Brain microvascular endothelial cell (primary cell): ENCODE measurements at places on chromosomes 7 and 10.

- no peak for DNase-seq
These were observed 29.1 kb downstream of the LRRC18 start for GRCh38 chr10:48910548-48910947.

GRCh38 chr10:125084614-125085257, 75.6 kb downstream of the CTBP2 start:
- DNase-seq, result no peak

- peak; percentile 30 for DNase-seq
These were observed 27.6 kb downstream of the AMZ1 start for GRCh38 chr7:2715341-2716231.

- peak; percentile 48 for DNase-seq
These were observed 61.8 kb downstream of the INHBA start for GRCh38 chr7:41641011-41641664.

DNA sequence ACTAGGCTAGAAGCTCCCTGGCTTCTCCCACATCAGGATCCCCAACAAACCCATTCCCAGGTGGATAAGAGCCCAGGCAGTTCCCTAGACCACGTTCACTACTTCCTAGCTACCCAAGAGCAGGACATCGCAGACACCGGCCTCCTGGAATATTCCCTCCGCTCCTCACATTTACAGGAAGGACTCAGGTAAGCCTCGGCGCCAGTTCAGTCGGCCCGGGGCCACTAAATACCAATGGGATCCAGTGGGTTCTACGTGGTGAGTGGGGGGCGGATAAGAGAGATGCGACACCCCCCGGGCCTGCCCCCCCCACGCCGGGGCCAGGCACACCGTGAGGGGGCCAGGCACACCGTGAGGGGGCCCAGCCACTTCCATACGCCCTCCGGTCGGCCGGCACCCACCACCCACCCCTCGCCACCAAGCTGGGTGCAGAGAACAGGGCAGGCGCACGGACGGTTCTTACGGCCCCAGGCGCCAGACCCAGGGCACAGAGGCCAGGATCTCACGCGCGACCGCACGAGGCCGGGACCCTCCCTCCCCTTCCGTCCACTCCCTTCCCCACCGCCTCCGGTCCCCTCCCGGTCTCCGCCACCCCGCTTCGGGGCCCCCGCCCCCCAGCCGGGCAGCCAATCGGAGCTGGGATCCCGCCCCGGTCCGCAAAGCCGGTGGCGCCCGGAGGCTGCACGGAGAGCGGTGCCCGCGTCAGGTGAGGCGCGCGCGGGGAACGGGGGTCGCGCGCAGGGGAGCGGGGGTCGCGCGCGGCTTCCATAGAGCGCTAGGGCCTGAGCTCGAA, at the start of gene BLVRA:
TSS of gene BLVRA (plus strand) at position 652 of the 793 bp plus-strand sequence. CDS start 12,479 bp downstream, outside the sequence.
- DNase-seq, result no peak

GRCh38 chr7:22546769-22547168, 46.8 kb upstream of the STEAP1B start:
- DNase-seq, result no peak

- DNase-seq, result no peak
These were observed 1.6 kb downstream of the KNDC1 start for GRCh38 chr10:133161486-133162109.

DNA sequence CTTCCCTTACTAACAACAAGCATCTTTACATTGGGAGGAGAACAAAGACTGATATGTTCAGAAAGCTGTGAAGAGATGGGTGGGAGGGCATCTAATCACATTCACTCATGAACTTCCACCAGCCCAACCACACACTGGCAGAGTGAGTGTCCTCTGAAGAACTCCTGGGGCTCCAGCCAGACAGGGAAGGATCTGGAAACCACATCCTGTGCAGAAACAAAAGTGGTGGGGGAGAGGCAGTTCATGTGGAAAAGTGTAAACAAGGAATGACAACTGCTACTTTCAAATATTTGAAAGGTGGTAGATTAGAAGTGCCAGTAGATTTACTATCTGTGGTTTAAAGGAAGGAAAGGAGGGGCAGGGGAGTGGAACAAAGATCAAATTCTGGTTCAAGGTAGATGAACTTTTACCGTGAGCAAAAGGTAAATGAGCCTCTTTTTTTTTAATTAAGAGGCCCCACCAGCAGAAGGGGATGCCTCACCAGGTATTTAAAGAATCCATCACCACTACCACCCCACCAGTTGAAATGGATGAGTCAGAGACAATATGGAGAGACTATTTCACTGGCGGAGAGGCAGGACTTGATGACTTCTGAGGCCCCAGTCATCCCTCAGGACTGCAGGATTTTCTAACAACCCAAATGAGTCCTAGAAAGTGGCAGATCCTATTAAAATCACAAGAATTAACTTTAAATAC, 34.5 kb downstream of the GOT1 start:
- peak; percentile 60 for DNase-seq

DNA sequence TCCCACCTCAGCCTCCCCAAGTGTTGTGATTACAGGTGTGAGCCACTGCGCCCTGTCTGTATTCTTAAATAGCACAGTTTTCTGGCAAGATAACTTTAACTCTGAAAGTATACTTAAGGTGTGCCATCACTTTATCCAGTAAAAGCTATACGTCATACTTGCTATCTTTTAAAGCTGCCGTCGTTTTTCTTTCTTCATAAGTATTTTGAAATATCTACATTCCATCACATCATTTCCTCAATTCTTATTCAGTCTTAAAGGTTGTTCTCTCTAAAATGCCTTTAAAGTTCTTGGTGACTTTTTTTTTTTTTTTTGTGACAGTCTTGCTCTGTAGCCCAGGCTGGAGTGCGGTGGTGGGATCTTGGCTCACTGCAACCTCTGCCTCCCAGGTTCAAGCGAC, 34.7 kb downstream of the PTPN12 start:
- no peak for DNase-seq

GRCh38 chr10:11223507-11224140, 206.0 kb downstream of the CELF2 start:
- no peak for DNase-seq

GRCh38 chr7:40888499-40888898, 753.7 kb downstream of the SUGCT start:
- no peak for DNase-seq

- no peak for DNase-seq
These were observed 357.0 kb downstream of the THSD7A start for GRCh38 chr7:11474902-11475585.

DNA sequence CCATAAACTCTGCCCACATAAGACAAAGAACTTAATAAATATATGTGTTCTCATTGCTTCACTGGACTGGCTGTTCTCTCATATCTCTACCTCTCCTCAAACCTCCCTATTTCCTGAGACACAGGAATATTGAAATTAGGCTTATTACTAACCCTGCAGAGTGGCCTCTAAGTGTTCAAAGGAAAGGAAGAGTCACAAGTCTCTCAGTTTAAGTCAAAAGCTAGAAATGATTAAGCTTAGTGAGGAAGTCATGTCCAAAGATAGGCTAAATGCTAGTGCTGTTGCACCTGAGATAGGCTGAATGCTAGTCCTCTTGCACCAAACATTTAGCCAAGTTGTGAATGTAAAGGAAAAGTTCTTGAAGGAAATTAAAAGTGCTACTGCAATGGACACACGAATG, 41.1 kb downstream of the GNAI1 start:
- DNase-seq, result no peak

- no peak for DNase-seq
These were observed 83.9 kb downstream of the DNAJB9 start for GRCh38 chr7:108653526-108653925.

GRCh38 chr7:90425376-90425775, 22.1 kb downstream of the CLDN12 start:
- no peak for DNase-seq

GRCh38 chr10:79436066-79436849, 9.2 kb downstream of the ZCCHC24 start:
- DNase-seq, result no peak

DNA sequence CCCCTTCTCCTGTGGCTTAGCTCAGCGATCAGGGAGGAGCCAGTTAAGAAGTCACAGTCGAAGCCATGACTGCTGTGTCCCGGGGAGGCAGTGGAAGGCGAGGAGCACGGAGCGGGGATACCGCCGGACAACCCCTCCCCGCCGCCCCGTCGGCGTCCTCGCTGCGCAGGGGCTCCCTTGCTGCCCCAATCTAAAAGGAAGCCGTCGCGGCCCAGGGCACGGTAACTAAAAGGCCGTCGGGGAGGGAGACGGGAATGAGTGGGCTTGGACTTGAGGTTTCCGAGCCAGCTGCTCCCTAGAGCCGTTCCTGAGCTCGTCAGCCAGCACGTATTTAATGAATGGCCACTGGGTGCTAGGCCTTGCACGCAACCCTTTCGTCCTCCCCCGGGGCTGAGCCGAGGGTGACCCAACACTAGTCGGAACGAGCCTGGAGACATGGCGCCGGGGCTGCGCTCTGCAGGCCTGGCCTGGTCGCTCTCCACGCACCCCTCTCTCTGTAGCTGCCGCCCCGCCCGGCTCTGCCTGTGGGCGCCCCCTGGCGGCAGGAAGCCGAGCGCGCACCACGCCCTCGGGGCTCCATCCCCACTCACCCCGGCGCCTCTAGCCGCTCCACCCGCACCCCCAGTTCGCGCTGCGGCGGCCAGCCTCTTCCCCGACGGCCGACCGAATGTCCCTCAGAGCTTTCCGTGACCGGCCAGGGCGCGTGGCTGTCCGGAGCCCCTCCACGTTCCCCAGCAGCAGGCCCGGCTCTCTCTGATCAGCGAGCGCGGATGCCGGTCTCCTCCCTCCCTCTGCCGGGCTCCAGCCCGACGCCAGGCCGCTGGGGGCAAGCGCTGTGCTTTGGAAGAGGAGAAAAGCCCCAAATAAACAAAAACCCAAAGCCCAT, 29.3 kb upstream of the KCNK18 start:
- DNase-seq, result no peak

DNA sequence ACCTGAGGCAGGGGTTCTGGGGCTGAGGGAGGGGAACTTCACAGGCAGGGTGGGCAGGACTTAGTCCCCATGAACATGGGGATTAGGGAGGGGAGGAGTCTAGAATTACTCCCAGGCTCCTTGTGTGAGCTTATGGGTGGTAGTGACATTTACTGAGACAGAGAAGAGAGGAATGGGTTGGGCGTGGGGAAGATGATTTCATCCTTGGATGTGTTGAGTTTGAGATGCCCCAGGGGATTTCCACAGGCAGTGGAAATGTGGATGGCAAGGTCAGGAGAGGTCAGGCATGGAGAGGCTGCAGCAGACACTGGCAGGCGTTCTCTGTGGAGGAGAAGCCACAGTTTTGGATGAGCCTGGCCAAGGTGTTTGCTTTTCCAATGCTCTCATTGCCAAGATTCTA, 26.4 kb upstream of the GSDME start:
- DNase-seq, result no peak

- no peak for DNase-seq
These were observed 126.3 kb upstream of the CHST15 start for GRCh38 chr10:124219655-124220054.

DNA sequence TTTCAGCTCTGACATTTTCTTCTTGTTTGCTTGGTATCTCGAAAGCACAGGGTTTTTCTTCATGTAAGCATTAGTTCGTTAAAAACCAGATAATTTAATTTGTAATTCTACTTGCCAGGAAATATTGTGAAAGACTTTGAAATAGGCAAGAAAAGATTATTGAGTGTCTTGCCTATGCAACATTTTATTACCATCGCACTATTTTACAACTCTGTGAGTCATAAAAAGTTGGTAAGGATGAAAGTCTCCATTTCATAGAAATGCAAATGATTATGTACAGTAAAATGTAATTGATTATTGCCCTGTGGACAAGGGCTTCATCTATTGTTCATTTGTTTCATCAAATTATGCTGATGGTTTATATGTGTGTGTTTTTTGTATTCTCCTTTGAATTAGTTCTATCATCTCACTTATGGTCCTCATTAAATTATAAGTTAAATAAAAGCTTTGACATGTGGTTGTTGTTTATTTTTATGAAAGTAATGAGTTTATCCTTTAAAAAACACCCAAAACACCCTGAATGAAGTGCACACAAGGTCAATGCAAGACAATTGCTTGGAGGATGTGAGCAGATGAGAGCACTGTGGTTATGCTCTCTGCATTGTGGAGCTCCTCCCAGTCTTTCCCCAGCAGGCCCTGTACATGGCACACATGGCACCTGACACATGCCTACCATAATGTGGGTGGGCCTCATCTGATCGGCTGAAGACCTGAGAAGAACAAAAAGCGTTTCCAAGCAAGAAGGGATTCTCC, 230.8 kb downstream of the CXCL12 start:
- DNase-seq, result no peak

DNA sequence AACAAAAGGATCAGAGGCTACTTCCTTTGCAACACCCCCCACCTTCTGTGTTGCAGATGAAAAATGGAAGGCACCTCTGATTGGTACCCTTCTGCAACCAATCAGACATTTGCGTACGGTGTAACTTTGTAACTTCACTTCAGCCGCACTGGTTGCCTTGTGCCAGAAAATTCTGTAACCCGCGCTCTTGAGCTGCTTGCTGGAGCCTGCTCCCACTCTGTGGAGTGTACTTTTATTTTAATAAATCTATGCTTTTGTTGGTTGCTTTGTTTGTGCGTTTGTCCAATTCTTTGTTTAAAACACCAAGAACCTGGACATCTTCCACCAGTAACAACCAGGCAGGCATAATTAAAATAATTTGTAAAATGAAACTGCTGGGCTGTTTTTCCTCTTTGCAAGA, 31.5 kb upstream of the TAX1BP1 start:
- no peak for DNase-seq

DNA sequence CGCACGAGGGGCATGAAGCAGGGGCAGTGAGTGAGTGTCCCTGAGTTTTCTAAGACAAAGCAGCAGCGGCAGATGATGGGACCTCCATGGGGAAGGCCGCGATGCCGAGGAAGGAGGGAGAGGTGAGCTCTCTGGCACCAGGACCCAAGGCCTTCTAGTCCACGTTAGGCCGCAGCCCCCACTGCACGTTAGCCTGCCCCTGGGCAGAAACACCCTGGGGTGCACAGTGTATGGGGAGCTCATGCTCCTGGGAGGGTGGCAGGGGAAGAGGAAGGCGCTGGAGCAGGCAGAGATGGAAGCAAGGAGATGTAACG, 97.3 kb upstream of the IKZF1 start:
- no peak for DNase-seq

GRCh38 chr10:129570185-129570584, 103.1 kb downstream of the MGMT start:
- DNase-seq, result no peak

DNA sequence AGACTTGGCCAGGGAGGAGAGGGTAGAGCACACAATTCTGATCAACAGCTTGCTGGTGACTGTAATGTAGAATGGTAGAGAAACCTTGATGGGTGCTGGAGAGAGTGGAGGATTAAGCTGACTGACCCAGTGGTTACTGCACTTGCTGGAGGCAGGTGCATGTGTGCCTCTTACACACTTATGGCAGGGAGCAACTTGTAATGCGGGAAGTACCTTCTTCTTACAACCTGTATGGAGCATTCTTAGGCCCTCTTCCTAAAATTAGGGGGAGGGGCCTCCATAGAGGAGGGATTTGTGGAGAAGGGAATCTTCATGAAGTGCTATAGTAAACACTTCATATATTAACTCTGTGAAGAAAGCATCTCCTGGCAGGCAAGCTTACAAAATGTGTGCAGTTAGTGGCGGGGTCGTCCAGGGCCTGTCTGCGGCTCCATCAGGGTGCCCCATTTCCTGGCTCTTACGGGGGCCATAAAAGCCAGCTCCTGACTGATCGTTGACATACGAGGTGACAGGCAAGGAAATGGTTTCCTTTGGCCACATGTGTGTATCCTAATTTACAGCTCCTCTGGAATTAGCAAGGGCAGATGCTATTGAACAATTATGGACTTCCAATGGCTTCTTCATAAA, 113.5 kb downstream of the RTKN2 start:
- no peak for DNase-seq
